ENCODE measurements at places on chromosomes 1 and 21.

GRCh38 chr1:87805666-87806378, 477.1 kb downstream of the LMO4 start:
- DNase-seq, result no peak

GRCh38 chr1:161225178-161225533, 704 bp upstream of the TOMM40L start:
- DNase-seq, result no peak

DNA sequence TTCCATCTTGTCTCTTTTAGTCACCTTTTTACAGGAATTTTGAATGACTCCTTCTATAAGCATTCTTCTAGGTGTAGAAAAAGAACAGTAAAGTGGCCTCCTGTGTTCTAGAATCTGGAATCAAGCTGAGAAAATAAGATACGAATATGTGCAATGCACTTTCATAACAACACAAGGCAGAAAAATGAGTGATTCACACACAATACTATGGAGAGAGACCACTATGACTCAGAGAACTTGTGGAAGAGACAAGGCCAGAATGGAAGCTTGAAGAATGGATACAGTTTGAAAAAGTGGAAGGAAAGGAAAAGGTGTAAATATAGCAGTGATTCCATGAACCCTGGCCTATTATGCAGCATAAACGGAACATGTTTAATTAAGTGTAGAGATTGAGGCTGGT, 57.1 kb upstream of the SAMSN1 start:
- no peak for DNase-seq

- DNase-seq, result no peak
Observed at GRCh38 chr1:216903382-216903740, 180.1 kb upstream of the ESRRG start.

DNA sequence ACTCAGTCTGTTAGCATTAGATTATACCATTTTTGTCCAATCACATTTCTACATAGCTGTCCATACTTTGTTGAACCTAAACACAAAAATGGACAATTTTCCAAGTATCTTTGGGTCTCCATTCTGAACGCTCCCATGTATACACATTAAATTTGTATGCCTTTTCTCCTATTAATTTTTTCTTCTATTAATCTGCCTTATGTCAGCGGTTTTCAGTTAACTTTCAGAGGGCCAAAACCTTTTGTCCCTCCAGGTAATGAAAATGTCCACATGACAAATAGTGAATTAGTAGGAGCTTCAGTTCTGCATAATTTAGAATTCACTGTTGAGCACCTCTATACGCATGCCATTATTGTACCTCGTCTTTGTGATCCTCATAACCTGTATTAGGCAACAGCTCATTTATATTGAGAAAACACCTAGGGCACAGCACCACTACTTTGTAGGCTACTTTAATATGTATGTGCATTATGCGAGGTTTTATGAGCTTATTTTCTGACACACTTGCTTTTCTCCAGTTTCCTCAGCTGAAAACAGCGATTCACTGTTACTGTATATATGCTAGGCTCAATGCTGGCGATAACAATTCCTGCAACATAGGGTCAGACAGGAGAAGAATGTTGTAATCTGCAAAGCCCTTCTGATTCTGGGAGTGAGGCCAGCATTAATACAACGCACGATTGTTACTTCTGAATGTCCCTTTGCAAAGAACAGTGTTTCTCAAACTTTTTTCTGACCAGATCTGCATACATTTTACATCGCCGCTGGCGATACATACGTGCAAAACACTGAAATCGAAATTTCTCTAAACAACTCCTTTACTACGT, 1.1 kb upstream of the ABCD3 start:
- DNase-seq, result no peak

GRCh38 chr1:33966346-33967141, 102.7 kb downstream of the HMGB4 start:
- no peak for DNase-seq

GRCh38 chr1:12202577-12202976, 27.3 kb upstream of the VPS13D start:
- DNase-seq, result no peak

- DNase-seq, result no peak
Observed at GRCh38 chr1:201385299-201385891, 7.9 kb upstream of the TNNT2 start.
